Activated CD4-positive, CD25-positive, alpha-beta regulatory T cell (primary cell): ENCODE measurements at places on chromosomes 5 and 9.

DNA sequence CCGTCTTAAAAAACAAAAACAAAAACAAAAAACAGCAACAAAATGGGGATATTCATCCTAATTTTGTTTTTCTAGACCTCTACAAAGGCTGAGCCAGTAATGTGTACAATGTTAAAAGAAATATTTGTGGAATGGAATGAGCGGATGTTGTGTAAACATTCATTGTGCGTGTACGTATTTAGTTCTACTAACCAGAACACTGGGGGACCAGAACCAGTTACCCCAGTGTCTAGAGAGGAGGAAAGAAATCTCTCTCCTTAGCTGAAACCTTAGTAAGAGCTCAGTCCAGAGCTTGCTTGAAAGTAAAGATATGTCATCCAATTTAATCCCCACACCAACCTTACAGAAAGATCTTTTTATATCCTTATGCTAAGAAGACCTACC, 106.7 kb upstream of the CPEB4 start:
- DNase-seq = no peak

GRCh38 chr9:122294531-122294930, 29.8 kb downstream of the MRRF start:
- no peak for DNase-seq

DNA sequence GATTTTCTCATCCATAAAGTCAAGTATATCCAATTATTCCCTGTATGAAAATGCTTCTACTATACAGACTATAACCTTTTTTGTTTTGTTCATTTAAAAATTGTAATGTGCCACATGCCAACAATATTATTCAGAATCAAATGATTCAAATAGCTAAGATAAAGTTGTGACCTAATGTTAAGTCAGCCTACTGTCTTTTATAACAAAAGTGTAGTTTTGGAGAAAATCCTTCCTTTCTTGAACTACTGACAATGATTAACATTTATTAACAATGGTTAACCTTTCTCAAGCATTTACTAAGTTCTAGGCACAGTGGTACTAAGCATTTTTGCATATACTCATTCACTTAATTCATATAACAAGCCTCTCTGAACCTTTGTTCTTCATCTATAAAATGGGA, 25.0 kb downstream of the CSF2 start:
- DNase-seq = no peak

DNA sequence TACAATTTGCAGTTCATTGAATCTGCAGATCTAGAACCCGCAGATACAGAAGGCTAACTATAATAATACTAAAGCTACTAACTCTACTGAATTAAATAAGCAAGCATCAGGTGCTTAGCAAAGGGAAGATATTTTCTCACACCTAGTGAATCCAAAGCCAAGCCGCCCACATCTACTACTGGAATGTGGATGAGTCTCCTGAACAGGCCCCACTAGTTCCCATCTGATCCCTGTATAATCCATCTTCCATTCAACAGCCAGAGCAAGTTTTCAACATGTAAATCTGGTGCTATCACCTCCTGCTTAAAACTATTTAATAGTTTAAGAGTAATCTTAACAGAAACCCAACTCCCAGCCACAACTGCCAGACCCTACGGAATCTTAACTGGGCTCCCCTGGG, 18.9 kb downstream of the ARL15 start:
- DNase-seq = no peak

- no peak for DNase-seq
Measured at GRCh38 chr5:154713615-154714125, 41.5 kb upstream of the LARP1 start.

DNA sequence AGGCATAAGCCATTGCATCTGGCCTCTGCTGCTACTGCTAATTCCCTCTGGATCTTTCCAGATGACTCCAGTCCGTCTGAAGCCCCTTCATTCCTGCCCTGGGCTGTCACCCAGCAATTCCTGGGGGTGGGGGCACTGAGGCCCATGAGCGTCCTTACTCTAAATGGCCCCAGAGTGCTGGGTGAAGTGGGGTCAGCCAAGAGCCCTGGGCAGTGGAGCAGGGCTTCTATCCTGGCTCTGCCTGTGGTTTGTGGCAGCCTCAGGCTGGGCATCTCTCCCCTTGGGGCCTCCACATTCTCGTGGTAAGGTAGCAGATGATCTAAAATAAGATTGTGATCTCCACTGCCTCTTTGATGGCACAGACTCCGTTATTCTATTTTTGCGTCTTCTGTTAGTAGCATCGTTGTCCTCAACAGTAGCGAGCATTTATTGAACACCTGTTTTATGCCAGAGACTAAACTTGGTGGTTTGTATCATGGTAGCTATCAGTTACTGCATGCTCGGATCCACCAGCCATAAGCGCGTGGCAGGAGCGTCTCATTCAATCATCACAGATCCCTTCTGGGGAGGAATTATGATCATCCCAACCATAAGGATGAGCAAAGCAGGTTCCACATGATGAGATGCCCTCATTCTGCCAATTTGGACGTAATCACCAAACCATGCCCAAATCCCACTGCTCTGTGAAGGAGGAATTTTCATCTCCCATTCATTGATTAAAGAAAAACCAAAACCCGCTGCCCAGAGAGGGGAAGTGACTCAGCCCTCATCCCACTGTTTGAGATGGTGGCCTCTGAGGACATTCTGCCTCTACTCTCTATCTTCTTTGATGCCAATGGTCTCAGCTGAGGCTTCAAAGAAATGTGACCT, 21.9 kb upstream of the DUSP1 start:
- no peak for DNase-seq

- no peak for DNase-seq
Measured at GRCh38 chr5:124649491-124650146, 96.8 kb downstream of the ZNF608 start.

GRCh38 chr9:137558127-137558526, 6.4 kb downstream of the MRPL41 start:
- DNase-seq = no peak

DNA sequence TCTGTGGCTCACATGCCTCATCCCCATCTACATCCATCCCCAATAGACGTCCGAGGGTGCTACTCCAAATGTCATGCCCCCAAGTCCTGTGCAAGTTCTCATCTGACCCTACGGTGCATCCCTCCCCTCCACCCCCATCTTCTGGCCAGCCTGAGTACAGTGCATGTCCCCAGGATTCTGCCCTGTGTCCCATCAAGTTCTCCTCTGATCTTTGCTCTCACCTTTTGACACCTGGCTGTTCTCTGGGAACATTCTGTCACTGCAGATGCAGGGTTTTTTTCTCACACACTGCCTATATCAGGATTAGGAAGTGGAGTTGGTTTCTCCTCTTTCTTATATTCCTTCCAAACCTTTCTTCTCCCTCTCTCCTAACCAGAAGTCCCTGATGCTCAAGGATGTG, 377.2 kb downstream of the GADD45G start:
- DNase-seq = no peak

DNA sequence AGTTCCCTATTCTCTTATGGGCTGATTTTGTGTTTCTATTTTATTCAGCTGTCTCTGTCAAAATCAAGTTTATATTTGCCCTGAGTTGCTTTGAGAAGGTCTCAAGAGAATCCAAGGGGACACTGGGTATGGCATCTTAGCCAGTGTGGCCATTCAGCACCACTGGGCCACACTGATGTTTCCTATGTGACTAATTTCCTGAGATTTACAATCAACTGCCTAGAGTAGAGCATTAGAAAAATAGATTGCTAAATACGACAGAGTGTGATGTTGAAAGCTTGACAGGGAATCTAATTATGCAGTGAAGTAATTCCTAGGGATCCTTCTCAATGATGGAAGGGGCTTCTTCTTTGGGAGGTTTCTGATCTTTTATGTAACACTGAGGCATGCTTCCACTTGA, 141.7 kb downstream of the SV2C start:
- DNase-seq = no peak

DNA sequence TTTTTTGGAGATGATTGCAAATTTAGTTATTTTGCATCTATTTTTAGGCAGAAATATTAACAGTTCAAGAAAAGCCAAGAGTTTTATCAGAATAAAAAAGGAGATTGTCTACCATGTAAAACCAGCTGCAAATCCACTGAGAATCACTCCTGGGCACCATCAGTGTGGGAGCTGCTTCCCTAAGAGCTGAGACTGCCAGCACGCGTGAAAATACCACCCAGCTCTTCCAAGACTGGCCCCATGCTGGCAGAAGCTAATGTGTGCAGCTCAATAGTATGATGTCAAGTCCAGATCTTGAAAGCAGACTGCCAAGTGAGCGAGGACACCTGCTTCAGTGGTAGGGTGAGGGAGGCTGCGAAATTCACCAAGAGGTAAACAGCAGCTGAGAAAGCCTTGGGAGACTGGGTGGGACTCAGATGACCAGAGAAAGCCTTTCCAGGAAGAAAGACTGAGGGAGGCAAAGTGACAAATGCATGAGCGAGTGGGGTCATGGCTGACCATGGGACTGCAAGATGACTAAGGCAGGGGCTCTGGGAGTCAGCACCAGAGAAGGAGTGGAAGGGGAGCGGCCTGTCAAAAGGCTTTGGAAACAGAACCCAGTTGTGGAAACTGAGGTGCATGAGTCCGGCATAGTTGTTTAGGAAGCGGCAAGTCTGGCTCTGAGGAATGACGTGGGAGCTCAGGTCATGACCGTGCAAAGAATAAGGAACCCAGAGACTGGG, 200.9 kb downstream of the GADD45G start:
- DNase-seq = no peak
